ENCODE measurements at places on chromosomes 5 and 9. TPM values are rescaled to one million over a fixed set of nuclear protein-coding genes. Genes with fewer than 3 reads are reported as not detected.

Gene CTXN3
- total RNA-seq = 1.1 TPM

Gene SPATA31D4
- total RNA-seq = not detected

Gene PRSS3
- not detected for total RNA-seq

Gene PTGES
- 3.3 TPM for total RNA-seq

Gene DIRAS2
- 30.6 TPM for total RNA-seq

Gene ALDH1B1
- total RNA-seq = 11.9 TPM

Gene RANBP17
- 212 TPM for total RNA-seq

Gene IRF1
- total RNA-seq = 2.0 TPM

Gene PROB1
- total RNA-seq = 0.16 TPM

Gene GRM6
- total RNA-seq = 0.16 TPM

Gene ADAMTS12
- 1.2 TPM for total RNA-seq

Gene FBXO4
- 18.6 TPM for total RNA-seq

Gene RBM18
- 18.1 TPM for total RNA-seq

All from occipital lobe (tissue), 3 donors.